Activated CD4-positive, alpha-beta T cell treated with anti-CD3 and anti-CD28 coated beads, Interleukin-2, amount 50 U/mL, for 1 hour (primary cell): ENCODE measurements at places on chromosomes 5 and 9.

GRCh38 chr5:151628112-151628823 is 37.1 kb upstream of the FAT2 start:
- no peak for DNase-seq

DNA sequence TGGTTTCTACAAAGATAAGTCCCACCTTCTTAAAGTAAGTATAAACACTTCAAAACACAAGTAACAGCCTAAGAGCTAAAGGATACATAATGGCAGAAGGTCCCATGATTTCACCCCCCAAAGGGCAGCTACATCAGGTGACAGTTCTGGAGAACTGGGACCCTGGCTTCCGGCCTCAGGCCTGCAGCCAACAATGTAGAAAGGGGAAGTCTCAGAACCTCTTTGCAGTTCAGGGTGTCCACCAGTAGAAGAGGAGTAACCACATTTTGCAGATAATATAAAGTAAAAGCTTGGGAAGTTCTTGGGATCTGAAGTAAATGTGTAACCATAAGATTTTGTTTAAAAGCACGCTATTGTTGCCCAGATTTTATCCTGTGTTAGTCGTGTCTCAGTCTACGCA is 267.4 kb upstream of the VLDLR start:
- DNase-seq = no peak

GRCh38 chr9:38233343-38233742 is 159.2 kb upstream of the ALDH1B1 start:
- DNase-seq = no peak

DNA sequence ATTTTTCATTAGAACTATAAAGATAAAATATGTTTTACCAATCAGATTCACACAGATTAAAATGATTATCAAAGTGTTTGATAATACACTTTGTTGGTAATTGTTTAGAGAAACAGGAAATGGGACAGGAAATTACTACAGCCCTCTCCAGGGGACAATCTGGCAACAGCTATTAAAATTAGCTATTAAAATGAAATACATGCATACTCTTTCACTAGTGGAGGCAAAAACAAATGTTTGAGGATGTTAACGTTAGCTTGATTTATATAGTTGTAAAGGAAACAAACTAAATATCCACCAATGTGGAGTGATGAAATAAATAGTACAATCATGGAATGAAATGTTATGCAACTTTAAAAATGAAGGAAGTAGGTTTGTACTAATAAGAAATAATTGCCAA is 53.7 kb downstream of the TARS1 start:
- DNase-seq = no peak

DNA sequence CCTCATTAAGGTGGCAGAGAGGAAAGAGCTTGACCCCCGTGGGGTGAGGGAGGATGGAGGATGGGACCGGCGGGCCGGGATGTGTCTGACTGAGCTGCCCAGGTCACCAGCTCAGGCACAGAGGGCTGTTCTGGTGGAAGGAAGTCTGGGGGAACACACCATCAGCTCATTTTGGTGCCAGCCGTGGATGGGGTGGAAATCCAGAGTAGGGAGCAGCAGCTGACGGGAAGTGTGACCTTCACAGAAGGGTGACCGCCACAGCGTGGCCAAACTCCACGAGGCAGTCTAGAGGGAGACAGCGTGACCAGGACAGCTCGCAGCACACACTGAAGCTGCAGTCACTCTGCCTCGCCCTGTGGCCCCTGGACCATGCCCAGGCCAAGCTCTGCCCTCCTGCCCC is 45.3 kb upstream of the PHYKPL start:
- no peak for DNase-seq

GRCh38 chr5:176611435-176611834 is 1.5 kb upstream of the GPRIN1 start:
- DNase-seq = peak; percentile 53

DNA sequence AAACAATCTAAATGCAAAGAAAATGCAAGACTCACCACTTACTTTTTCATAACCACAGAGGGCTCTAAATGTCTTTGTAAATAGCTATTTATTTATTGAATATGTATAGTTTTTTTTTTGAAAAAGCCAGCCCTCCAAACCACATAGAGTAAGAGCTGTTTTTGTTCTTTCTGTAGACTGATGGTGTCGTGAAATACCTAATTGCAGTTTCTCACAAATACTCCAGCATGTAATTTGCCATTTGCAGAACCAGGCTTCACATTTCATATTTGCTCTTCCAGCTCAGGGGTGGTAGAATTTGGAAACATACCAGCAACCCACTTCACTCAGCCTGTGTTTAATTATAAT is 159.8 kb downstream of the TMC1 start:
- DNase-seq = no peak

DNA sequence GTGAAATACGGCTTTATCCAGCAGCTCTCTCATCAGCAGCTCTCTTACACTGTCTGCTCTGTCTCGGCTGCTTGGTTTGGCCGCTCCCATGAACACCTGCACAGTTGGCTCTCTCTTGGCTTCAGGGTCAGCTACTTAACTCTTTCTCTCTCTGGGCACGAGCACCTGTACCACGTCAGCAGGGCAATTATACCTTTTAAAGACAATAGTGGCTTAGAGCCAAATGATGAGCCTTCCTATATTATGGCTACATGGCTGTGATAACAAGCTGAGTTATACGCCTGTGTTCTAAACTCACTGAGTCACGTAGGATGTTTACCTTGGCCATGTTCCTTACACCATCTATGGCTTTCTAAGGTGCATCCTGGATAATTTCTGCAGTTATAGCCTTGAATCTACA is 69.2 kb upstream of the CTNND2 start:
- DNase-seq = no peak

GRCh38 chr5:10118150-10118549 is 131.5 kb downstream of the ATPSCKMT start:
- no peak for DNase-seq

DNA sequence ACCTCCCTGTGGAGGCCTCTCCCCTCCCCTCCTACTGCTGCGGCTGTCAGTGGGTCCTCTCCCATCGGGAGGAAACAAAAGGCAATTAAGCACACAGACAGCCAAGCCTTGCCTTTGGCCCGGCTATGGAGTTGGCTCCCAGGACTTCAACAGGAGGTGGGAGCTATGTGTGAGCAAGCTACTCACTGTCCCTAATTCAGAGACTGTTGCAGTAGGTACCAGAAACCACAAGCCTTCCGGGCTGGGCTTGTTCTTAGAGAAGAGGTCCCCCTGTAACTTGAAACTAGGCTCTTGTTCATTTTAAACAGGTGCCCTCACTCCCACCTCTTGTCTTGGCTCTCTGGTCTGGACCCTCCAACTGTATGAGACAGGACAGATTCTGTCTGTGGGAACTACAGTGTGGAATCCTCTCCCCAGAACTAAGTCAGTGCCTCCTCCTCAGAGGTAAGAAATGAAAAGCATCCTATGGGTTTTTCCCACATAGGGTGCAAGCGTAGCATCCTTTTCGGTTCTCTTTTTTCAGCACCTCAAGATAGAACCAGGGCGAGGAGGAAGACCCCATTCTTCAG is 561.1 kb downstream of the EBF1 start:
- DNase-seq = no peak

- DNase-seq = no peak
Measured at GRCh38 chr5:425714-426113, 17.3 kb upstream of the EXOC3 start.

DNA sequence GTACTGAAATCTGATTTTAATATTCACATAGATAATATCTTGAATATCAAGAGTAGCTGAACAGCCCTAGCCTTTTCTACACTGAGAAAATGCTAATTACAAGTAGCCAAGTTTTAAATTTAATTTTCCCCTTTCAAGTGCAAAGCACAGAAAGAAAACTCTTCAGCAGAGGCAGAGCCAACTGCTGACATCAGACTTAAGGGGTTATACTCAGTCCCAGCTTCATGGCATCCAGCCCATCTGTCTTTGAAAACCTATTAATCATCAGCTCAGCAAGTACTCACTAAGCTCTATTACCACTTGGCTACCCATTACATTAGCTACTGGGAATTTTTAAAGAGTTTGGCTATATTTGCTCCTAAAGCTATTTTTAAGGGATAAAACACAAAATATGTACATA is 220.5 kb downstream of the SLC12A2 start:
- no peak for DNase-seq

DNA sequence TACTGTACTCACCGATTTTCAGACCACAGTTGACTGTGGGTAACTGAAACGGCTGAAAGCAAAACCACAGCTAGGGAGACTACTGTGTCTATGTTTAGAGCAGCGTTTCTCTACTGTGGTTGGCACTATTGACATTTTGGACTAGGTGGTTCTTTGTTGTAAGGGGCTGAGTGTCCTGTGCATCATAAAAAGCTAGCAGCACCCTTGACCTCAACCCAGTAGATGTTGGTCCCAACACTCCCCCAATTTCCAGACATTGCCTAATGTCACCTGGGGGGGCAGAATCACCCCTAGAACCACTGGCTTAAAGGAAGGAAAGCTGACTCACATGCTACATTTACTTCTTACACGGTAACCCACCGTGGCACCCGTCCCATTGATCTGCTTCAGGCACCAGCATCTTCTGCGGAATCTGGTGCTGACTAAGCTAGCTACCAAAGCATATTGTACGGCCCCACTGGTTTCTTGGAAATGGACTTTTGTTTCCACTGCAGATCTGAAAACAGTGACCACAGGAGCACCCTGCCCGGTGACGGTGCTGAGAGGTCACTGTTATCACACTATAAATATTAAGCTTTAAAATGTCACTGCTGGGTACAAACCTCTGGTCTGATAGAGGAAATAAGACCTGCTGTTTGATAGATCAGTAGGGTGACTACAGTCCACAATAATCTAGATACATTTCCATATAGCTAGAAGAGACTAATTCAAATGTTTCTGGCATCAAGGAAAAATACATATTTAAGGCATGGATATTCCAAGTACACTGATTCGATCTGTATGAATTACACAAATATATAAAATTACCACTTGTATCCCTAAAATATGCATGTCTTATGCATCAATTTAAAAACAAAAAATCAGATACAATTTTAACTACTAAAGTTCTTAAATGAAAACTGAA is 151.4 kb downstream of the HSD17B3 start:
- peak; percentile 23 for DNase-seq

DNA sequence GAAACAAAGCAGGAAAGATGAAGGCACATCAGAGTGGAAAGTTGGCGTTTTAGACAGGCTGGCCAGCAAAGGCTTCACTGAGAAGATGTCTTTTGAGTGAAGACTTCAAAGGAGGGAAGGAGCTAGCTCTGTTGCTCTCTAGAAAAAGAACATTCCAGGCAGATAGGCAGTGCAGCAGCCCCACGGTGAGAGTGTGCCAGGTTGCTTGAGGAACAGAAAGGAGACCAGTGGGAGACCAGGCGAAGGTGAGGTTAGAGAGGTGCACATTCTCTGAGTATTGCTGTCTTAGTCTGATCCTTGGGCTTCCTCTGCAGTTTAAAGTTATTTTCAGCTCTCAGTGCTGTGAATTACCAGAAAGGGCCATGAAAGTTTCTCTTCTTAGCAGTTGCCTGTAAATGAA is 83.8 kb downstream of the SLC44A1 start:
- no peak for DNase-seq

GRCh38 chr9:20643660-20644059 is 21.4 kb upstream of the MLLT3 start:
- no peak for DNase-seq

- DNase-seq = peak; percentile 64
Measured at GRCh38 chr9:100437860-100438805, 11.2 kb downstream of the MSANTD3 start.

- no peak for DNase-seq
Measured at GRCh38 chr9:130891688-130892476, 4.7 kb downstream of the QRFP start.

DNA sequence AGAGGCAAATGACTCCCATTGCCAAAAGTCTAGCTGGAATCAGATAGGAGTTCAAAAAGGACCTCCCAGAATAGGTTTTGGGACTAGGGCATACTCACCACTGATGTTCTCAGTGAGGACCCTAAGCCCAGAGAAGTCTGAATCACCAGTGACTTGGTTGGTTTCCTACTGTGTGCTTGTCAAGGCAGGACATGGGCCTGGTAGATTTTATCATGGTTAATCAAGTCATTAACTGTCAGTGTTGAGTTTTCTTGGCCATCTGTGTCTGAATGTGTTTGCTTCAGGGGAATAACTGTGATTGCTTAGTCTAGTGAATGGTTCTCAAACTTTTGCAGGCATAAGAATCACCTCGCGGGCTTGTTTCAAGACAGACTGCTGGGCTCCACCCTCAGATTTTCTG is 99.0 kb upstream of the GDNF start:
- DNase-seq = no peak

DNA sequence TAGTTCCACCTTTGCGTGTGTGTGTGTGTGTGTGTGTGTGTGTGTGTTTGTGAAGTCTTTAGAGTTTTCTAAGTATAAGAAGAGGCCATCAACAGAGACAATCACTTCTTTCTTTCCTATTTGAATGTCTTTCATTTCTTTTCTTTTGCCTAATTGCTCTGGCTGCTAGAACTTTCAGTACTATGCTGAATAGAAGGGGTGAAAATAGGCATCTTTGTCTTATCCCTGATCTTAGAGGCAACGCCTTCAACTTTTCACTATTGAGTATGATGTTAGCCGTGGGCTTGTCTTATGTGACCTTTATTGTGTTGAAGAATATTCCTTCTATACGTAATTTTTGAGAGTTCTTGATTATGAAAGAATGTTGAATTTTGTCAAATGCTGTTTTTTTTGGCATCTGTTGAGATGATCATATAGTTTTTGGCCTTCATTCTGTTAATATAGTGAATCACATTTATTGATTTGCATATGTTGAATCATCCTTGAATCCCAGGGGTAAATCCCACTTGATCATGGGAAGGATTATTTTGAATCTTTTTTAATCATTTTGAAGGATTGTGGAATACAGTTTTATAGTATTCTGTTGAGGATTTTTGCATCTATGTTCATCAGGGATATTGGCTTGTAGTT is 134.8 kb upstream of the CD180 start:
- no peak for DNase-seq

- no peak for DNase-seq
Measured at GRCh38 chr5:117201001-117201400, 626.4 kb upstream of the SEMA6A start.

DNA sequence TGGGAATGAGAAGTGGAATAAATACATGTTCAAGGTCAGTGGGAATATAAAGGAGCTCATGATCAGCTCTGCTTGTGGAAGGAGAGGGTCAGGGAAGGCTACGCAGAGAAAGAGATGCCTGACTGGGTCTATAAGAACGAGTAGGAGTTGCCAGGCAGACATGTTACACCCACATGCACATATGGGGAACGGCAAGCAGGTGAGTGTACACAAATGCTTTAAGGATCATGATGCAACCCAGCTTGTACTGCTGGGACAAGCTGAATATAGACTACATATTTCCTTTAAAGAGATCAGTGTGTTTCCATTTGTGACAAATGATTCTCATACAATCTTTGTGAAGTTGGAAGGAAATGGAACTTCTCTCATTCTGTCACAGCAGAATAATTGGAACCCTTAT is 141.7 kb downstream of the SPOCK1 start:
- DNase-seq = no peak
